ENCODE measurements at places on chromosomes 16 and 17.

GRCh38 chr17:32141679-32142037 lies 644 bp upstream of the RHOT1 start:
- no peak for DNase-seq

DNA sequence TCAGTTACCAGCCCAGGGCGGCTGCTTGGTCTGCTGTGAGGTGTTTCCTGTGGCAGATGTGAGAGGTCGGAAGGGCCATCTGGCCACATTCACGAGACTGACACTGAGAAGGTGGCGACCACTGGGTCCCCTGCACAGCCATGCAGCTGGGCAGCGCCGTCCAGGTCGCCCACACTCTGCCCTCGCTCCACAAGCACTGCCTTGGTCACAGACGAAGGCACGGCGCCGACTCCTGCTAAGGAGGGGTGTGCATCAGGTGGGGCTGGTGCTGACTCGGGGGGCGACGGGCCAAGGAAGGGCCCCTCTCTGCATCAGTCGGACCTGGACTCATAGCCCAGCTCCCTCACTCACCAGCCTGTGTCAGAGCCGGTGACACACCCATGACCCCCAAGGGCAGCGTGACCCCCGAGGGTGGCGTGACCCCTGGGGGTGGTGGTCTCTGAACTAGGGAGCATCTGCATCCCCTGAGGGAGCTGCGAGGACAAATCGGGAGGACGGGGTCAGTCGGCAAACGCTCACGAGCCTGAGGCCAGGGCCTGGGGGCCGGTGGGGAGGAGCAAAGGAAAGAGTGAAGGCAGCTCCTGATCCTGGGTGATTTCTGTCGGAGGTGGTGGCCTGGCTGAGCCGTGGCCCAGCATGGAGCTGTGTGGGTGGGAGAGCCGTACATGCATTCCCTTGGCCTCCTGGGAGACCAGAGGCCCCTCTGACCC lies 30.4 kb downstream of the NME3 start:
- no peak for DNase-seq

- peak; percentile 85 for DNase-seq
Observed at GRCh38 chr17:76623271-76624146, 20.0 kb downstream of the ST6GALNAC1 start.

- DNase-seq = no peak
Observed at GRCh38 chr17:47301161-47301560, 22.6 kb upstream of the EFCAB13 start.

DNA sequence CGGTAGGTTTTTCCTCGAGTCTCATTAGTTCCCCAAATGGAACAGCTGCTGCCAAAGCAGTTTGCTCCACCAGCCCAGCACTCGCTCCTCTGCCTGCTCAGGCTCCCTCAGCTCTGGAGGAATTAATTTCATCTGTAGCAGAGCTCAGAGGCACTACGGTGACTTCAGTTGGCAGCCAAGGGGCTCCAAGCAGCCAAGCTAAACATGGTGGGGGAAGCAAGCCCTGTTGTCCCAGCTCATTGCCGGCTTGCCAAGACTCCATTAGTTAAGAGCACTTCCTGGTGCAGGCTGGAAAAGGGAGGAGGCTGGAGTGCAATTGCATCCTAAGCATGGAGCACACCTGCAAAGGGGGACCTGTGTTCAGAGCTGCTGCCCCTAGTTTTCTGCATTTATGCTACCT lies 78.7 kb upstream of the GPRC5B start:
- no peak for DNase-seq

DNA sequence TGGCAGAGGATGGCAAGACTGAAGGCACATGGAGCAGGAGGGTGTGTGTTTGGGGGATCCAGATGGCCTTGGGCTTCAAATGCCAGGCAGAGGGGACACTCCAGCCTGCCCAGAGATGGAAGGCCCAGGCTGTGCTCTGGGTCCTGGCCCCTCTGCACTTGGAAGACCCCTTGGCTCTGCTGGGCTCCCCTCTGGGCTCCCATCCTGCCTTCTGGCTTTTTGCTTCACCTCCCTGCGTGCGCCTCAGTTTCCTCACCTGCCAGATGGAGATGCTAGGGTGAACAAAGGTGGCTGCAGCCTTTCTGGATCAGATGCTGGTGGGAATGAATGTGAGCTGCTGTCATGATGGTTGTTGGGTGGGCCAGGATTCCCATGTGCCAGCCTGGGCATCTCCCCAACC lies 3.0 kb downstream of the SNN start:
- no peak for DNase-seq

GRCh38 chr17:77959126-77959925 lies 823 bp downstream of the TNRC6C start:
- DNase-seq = peak; percentile 6

DNA sequence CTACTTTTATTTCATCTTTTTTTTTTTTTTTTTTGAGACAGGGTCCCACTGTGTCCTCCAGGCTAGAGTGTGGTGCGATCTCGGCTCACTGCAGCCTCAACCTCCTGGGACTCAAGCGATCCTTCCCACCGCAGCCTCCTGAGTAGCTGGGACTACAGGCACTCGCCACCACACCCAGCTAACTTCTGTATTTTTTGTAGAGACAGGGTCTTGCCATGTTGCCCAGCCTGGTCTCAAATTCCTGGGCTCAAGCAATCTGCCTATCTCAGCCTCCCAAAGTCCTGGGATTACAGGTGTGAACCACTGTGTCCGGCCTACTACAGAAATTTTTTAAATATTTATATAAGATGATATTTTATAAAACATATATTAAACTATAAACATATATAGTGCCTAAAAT lies 4.8 kb downstream of the MYO18A start:
- no peak for DNase-seq

DNA sequence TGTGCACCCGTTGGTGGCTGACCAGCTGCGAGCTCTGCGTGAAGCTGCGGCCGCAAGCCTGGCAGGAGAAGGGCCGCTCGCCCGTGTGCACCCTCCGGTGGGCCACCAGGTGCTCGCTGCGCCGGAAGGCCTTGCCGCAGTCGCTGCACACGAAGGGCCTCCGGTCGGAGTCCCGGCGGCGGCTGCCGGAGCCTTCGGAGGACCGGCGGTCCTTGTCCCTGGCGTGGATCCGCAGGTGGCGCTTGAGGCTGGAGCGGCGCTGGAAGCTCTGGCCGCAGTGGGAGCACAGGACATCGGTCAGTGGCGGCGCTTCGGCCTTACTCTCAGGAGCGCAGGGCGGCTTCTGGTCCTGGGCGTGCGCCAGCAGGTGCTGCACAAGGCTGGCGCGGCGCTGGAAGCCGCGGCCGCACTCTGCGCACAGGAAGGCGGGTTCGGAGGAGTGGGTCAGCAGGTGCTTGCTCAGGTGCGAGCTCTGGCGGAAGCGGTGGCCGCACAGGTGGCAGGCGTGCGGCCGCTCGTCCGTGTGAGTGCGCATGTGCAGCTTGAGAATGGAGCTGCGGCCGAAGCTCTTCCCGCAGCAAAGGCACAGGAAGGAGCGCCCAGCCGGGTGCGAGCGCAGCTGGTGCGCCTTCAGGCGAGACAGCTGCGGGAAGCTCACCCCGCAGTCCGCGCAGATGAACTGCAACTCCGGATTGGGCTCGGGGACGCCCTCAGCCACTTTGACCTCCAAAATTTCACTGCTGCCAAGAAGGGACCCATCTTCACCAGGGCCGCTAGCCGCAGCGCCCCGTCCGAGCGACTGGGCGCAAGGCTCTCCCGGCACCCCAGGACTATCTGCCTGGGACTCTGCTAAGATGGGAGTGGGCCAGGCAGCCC lies 9.1 kb downstream of the ZSCAN10 start:
- no peak for DNase-seq

DNA sequence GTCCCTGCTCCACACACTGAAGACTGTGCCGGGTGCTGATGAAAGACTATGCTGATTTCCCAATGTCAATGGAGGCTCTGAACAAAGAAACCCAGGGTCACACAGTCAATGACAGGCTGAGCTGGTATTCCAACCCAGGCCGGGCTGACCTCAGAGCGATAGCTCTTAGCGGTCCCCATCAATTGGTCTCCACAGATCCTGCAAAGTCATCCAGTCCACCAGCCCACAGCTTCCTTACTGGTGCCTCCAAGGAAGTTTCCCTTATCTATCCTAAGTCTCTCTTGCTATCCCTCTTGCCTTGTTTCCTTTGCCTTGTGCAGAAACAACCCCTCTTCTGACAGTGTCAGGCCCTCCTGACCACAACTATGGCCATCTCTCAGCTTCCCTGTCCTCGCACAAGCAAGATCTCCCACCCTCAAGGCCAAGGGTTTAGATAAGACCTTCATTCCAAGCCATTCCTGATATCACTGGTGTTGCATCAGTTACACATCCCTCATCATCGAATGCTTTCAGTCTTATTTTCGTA lies 52.7 kb upstream of the KSR1 start:
- DNase-seq = no peak

DNA sequence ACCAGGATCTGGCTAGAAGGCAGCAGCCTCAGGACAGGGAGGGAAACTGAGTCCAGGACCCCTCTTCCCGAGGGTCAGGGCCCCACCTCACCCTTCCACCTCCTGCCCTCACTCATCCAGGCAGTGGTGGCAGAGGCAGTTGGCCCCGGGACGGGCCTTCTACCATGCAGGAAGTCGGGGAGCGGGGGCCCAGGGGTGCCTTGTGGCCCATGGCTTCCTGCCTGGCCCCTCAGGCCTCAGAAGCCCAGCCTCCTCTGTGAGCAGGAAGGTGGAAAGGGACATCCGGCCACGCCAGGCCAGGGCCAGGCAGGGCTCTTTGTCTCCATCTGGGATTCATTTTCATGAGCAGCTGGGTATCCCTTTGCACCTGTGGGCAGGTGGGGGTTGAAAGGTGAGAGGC lies 58.5 kb downstream of the BAHCC1 start:
- DNase-seq = no peak

- no peak for DNase-seq
Observed at GRCh38 chr17:3688027-3688553, 7.9 kb downstream of the P2RX5 start.

- DNase-seq = no peak
Observed at GRCh38 chr16:65600046-65600445, 478.2 kb upstream of the CDH11 start.

GRCh38 chr17:69760562-69760961 lies 314.5 kb upstream of the KCNJ16 start:
- DNase-seq = peak; percentile 44

DNA sequence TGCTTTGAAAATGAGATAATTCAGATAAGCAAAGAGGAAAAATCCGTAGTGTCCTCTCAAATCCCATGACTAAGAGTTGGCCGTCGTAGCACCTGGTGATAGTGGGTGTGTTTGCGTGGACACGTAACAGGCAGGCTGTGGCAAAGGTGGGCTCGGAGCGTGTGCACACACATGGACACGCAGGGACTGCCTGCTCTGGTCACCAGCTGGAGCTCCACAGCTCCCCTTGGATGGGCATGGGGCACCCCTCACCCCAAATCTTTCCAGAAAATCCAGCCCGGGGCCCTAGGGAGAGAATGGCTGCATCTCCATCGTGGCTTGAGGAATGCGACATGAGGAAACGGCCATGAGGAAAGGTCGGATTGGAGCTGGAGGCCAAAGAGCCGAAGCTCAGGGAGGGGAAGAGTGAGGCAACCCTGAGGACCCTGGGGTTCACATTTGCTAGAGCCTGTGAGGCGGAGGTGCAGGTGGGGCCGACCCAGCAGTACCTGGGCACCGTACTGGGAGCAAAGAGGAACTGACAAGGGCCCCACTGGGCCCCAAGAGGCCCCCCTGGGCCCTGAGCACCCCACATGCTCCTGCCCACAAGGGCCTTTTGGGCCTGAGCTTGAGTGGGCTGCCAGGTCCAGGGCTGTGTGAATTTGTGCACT lies 51.6 kb downstream of the DNAH17 start:
- no peak for DNase-seq

- DNase-seq = peak; percentile 82
Observed at GRCh38 chr17:56779898-56780777, 53.6 kb downstream of the C17orf67 start.

DNA sequence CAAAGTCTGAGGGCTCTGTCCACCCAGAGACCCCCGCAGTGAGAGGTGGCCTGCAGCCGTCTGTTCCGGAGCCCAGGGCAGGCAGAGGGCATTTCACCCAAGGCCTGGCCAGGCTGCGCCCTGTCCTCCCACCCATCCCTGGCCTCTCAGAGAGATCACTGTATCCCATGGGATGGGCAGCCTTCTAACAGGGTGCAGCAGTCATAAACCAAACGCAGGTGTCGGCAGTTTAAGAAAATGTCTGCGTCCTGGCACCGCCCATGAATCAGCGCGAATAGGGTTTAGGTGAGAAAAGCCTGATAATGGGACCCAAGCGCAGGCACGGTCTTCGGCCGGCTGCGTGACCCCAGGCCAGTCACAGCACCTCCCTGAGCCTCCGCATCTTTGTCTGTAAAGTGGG lies 5.4 kb downstream of the CYBA start:
- no peak for DNase-seq

- no peak for DNase-seq
Observed at GRCh38 chr16:75206749-75207451, at the start of gene CTRB2. Gene CTRB2 (minus strand): TSS chr16:75207161. CDS start chr16:75207141, 20 bp downstream.

GRCh38 chr17:32461853-32462617 lies 17.7 kb downstream of the PSMD11 start:
- peak; percentile 72 for DNase-seq

- DNase-seq = no peak
Observed at GRCh38 chr16:979859-980594, 1.5 kb upstream of the SOX8 start.

GRCh38 chr16:64138006-64138405 lies 983.9 kb downstream of the CDH11 start:
- DNase-seq = no peak

GRCh38 chr17:37052450-37052849 lies 103.7 kb downstream of the AATF start:
- DNase-seq = no peak

GRCh38 chr16:4602331-4602730 lies 12.4 kb downstream of the UBALD1 start:
- DNase-seq = no peak

Measured in suppressor macrophage treated with lipopolysaccharide for 4 hours (primary cell).